ENCODE measurements at places on chromosomes 12 and 14. TPM values are rescaled to one million over a fixed set of nuclear protein-coding genes. Genes with fewer than 3 reads are reported as not detected.
A peak's percentile ranks its signal among the peaks of the same experiment; 100 is the strongest.

- DNase-seq: no peak
Measured at GRCh38 chr12:63802012-63802608, 22.4 kb downstream of the RXYLT1 start.

DNA sequence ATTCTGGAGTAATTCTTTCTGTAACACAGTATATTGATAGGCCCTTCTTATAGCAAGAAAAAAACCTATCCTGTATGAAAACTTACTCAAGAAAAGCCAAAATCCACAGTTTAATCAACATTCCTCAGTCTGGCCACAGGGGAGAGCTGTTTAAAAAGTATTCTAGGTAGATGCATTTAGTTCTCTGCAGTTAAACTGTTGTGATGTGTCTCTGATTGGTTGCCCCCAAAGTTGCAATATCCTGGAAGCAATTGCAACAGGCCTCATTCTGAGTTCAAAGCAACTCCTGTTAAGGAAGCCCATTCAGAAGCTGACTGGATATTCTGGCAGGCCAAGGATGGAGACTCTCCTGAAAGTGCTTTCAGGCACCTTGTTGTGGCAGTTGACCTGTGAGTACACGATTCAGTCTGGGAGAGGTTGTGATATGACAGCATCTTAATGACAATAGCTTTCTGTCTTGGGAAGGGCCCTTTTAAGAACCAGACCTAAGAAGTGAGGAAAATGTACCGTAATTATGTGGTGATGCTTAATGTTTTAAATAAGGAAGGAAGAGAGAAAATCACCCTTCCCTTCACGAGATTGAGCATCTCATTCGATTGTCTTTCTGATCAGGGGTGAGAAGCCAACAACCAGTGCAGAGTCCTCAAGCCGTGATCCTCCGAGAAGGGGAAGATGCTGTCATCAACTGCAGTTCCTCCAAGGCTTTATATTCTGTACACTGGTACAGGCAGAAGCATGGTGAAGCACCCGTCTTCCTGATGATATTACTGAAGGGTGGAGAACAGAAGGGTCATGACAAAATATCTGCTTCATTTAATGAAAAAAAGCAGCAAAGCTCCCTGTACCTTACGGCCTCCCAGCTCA lies 420.7 kb downstream of the DAD1 start:
- DNase-seq: no peak

- DNase-seq: no peak
Measured at GRCh38 chr12:1419849-1420371, 174.5 kb downstream of the FBXL14 start.

DNA sequence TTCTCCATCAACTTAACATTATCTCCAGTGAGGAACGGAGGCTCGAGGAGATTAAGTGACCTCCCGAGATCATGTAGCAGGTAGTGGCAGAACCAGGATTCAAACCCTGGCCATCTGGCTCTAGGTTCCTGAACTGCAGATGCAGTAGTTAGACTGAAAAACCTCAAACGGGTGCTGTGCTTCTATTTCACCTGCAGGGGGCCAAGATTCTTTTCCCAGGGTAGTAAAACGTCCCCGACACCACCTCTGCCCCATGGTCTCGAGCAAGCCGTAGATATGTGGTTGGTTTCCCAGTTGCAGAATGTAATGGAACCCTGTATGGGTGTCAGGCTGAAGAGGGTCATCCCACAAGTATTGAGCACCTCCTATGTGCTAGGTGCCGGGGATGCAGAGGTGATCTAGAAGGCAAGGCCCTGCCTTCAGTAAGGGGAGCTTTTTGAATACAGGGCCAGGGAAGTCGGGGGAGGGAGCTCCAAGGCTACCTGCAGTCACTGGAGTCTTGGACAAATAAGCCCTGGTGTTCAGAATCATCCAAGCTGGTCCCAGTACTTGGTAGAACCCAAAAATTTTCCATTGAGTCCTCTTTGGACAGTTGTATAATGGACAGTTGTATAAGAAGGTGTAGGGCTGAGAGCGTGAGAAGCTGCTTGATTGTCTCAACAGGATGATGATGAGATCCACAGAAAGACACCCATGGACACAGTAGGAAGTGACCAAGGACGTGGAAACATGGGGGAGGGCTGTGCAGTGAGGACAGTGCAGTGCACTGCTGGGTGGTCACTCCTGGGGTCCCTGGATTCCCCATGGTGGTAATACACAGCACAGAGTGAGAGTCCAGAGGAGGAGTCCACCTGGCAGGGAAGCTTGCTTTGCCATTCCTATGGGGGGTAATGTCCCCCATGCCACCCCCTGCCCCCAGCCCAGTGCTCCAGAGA lies 197.2 kb downstream of the CHST11 start:
- no peak for DNase-seq

- DNase-seq: no peak
Measured at GRCh38 chr12:3101309-3102024, 24.3 kb downstream of the TSPAN9 start.

DNA sequence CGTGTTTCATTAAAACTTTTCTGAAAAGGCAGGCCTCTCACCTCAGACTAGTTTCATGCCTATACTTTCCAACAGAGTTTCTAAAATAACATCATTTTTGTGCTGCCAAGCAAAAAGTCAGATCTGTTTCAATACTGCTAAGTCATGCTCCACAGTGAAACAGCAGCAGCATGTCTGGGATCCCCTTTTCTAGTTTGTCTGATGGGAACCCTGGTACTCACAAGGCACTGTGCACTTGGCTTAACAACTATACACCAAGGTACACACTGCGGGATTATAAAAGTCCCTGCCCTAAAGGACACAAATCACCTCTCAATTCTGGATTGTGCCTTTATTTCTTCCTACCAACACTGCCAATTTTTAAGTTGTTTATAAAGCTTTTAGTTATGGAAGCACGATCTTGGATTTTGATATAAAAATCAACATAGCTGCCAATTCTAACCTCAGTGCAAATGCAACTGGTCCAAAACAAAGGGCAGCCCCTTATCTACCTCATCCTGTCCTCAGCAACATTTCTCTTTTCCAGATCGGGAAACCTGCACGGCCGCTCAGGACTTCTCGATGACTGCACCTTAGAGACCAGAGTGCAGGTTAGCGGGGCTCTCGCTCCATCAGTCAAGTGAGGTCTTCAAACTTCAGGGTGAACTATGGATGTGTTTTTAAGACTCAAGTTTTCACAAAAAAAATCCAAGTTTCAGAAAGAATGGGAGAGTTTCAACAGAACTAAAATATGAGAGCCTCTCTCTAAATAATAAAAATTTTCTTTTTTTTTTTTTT lies 1.7 kb upstream of the EIF5 start:
- no peak for DNase-seq

- no peak for DNase-seq
Measured at GRCh38 chr14:98170575-98170974, 1101.4 kb downstream of the BCL11B start.

GRCh38 chr12:58117667-58118066 lies 176.3 kb downstream of the ATP23 start:
- no peak for DNase-seq

GRCh38 chr12:109458086-109458485 lies 19.0 kb downstream of the KCTD10 start:
- no peak for DNase-seq

DNA sequence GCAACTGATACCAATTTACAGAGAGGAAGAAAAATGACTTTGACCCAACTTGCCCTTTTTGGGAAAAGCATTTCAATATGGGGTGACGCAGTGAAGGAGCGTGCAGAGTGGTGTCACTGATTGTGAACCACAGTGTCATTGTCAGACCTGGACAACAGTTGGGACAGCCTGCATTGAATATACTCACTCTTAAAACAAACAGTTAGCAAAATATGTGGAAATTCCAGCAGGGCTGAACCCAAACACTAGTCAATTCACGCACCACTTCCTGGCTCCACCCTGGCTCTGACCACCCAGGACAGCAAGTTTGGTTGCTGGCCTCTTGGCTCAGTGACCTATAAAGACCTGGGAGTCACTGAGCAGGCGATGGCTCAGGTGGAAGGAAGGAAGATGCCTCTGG lies 61.3 kb downstream of the NOS1 start:
- no peak for DNase-seq

- DNase-seq: no peak
Measured at GRCh38 chr12:117063162-117063911, 35.9 kb downstream of the TESC start.

GRCh38 chr12:56389412-56389811 lies 26.8 kb upstream of the APOF start:
- DNase-seq: no peak

GRCh38 chr12:131831635-131832041 lies 3.4 kb downstream of the MMP17 start:
- DNase-seq: no peak

GRCh38 chr12:89346741-89347324 lies 5.5 kb downstream of the DUSP6 start:
- DNase-seq: no peak

DNA sequence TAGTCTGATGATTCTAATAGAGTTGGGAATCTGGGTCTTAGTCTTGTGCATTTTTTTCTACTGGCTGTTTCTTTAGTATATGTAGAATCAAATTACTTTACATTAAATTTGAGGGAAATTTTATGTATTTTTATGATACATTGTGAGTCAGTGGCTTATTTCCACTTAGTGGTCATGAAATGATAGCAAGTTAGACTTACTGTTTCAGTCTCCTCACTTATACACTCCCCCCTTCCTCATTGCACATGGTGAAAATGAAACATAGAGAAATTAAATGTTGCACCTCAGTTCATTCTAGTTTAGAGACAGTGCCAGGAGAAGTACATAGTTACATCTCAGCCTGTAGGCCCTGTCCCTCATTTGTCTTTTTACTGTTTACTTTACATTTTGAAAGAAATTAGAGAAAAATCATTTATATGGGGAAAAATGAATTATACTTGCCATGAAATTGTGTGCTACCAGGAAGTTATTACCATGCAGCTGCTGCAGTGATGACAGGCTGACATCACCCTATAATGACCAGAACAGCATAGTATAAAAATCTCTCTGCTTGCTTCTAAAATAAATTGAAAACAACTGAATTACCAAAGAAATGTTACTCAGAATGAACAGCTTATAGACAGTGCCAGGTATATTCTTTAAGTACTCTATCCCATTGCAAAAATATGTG lies 113.2 kb downstream of the TRMT5 start:
- DNase-seq: no peak

GRCh38 chr14:42407153-42407552 lies 800.5 kb downstream of the LRFN5 start:
- DNase-seq: no peak

GRCh38 chr14:69460093-69460701 lies 24.3 kb upstream of the PLEKHD1 start:
- peak; percentile 22 for DNase-seq

DNA sequence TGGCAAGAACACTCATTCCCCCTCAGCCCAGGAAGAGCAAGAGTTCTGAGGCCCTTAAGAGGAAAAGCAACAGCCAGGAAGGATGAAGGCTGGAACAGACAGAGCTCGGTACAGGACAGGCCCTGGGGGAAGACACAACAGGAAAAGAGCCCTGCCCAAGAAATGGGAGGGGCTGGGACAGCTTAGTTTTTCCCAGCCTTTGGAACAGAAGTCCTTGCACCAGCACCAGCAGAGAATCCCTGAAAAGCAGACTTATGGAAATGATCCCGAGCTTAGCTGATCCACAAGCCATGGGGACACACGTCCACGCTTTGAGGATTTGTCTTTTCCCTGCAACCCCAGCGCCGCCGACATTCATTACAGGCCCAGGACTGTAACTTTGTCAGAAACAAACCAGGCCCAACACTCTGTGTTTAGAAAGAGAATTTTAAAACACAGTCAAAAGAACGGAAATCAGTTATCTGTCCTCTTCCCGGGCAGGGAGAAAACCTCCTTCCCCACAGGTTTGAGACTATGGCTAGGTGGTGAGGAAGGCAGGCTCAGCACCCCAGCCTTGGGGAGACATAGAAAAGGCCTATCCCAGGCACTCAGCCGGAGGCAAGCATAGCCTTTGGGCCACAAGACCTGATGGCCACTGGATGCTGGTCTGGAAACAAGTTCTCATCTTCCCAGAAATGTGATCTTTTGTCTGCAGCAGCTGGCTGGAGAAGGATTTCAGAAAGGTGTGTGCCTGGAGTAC lies 4.0 kb upstream of the AVIL start:
- DNase-seq: no peak

- DNase-seq: no peak
Measured at GRCh38 chr14:61527325-61528100, 167.8 kb upstream of the HIF1A start.

DNA sequence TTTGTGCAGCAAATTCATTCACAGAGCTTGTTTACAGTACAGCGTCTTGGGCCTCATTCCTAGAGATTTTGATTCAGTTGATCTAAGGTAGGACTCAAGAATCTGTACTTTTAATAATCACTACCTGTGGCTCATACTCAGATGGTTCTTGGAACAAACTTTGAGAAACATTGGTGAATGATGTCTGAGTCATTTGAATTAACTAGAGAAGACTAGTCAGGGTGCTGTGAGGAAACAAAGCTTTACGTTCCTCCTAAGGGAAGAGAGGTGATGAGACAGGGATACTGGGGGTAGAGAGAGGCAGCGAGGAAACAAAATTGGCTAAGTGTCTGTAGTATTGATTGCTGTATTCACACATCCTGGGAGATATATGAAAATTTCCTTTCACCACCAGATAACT lies 109.4 kb downstream of the SLC15A5 start:
- no peak for DNase-seq

Gene HNRNPC
- total RNA-seq: 614 TPM

Gene LMNTD1
- total RNA-seq: 1.2 TPM

Gene STAC3
- total RNA-seq: 1.6 TPM

Gene LRRC43
- 2.0 TPM for total RNA-seq

Gene E2F7
- total RNA-seq: 1.2 TPM

Gene RERGL
- 2.0 TPM for total RNA-seq

Gene SRGAP1
- 40.8 TPM for total RNA-seq

Gene C12orf50
- total RNA-seq: not detected

Measured in frontal cortex (tissue), 4 donors.